NCI-H1105 (cell line): ENCODE measurements at places on chromosomes 1 and 21.

DNA sequence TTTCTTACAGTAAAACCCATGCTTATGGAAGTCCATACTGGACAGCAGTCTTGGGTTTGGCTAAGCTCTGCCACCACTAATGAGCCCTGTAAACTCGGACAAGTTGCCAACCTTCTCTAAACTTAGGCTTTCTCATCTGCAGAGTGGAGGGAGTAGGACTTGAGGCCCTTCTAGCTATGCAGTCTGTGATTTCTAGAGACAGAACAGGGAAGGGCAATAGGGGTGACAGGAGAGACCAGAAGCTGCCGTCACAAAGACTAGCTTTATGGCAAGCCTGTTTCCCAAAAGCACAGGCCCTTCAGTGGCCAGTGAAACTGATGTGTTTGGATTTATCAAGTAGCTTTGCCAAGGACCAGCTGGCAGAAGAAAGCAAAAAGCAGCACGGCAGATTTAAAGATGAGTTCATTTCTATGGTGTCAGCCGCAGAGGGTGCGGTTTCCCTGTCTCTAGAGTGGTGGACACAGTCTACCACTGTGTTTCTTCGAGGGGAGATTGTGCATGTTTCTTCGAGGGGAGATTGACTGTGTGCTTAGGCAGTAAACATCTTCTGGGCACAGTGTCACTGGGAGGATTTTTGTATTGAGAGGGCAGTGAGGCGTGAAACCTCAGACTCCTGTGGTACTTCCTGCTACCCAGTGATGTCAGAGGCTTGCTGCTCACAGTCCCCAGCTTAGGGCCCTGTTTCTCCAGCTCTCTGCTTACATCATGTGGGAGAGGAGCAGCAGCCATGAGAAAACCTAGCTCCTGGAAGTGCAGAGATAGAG, 119.0 kb downstream of the ROR1 start:
- DNase-seq, result no peak

GRCh38 chr1:230459465-230459864, 33.3 kb upstream of the PGBD5 start:
- peak; percentile 72 for DNase-seq

- DNase-seq, result no peak
Measured at GRCh38 chr1:32337855-32338636, 2.0 kb upstream of the MARCKSL1 start.

DNA sequence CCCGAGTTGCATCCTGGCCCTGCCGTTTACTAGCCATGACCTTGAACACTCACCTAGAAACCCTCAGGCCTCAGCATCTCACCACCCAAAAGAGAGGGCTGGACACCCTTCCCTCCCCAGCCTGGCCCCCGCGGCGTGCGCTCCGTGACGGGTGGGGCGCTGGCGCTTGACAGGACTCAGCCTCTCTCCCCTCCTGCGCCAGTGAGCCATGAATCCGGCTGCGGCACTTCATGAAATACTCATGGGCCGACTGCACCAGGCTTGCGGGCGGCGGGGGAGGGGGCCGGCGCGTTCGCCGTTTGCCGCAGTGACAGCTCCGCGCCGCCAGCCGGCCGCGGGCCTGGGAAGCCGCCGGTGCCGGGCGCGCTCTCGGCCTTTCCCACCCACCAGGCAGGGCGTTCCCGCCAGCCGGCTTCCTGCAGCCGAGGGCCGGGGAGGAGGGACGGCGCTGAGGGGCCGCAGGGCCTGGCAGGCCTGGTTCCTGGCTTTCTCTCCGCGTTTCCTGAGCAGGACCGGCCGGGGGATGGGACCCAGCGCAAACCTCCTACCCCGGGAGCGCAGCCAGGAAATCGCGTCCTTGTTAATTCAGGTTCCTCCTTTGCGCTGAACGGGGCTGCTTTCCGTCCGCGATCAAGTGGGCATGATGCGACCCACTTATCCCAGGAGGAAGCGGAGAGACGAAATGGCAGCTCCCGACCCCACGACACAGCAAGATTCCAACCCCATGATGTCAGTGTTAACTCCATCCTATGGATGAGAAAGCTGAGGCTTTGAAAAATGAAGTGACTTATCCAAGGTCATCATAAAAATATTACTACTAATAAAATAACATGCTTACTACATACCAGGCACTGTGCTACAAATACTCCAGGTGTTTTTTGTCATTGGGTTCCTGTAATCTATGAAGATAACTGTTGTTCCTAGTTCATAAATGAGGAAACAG, 9.1 kb upstream of the LUZP1 start:
- DNase-seq, result peak; percentile 69

GRCh38 chr1:203769505-203770343, 4.7 kb downstream of the LAX1 start:
- DNase-seq, result peak; percentile 45

- DNase-seq, result no peak
Measured at GRCh38 chr1:155175927-155176371, 2.3 kb downstream of the TRIM46 start.

DNA sequence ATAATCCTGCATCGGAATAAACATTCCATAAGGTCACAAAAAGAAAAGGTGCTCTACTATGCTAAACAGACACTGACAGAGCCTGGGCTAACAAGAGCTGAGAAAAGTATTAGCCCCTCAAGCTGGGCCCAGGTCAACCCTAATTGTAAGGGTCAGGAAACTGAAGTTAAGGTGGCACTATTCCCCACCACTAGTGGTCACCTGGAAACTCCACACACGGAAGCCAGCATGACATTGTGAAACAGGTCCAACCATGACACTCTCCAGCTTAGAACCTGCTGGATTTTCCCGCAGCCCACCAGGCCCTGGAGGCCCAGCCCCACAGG, 1.2 kb downstream of the PTTG1IP start:
- no peak for DNase-seq

DNA sequence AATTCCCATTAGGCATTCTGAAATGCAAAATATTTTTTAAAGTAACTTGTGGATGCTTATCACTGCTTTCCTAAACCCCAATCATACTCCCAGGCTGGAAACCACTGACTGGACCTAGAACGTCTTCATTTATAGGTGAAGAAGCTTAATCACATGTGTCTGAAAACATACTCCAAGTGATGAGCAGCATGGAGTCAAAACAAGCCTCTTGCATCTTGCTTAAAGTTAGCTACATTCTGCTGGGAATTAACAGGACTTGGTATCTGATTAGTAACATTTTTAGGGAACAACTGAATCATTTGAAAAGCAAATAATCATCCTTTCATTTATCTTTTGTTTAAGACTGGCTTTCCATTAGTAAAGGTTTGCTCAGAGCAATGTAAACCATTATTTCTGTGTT, 105.7 kb downstream of the AK5 start:
- DNase-seq, result no peak

DNA sequence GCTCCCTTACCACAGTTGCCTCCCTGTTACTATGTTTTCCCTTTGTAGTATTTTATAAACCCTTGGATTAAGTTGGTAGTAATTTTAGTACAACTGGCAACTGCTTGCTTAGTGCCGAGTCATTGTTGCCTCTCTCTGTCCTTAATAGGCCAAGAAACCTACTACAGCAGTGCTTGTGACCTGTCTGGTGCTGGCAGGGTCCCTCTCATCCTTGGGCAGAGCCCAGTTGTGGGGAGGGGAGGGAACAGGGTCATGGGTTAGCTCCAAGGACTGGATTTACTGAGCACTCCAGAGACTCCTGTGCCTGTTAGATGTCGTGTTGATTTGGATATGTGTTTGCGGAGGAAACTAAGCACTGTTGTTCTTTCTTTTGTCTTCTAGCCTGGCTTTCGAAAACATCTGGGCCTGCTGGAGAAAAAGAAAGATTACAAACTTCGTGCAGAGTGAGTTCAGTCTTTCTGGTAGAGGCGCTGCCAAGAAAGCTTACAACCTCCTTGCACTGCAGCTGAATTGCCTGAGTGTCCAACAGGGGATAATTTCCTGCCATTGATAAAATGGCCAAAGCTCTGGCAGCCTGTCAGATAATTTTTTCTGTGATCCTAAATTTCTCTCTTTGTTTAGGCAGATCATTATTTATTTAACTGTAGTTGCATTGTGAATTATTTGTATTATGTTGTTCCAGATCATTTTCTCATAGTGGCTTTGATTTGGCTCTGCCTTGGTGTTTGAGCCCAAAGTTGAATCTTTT, 3.6 kb downstream of the UTP11 start:
- no peak for DNase-seq

DNA sequence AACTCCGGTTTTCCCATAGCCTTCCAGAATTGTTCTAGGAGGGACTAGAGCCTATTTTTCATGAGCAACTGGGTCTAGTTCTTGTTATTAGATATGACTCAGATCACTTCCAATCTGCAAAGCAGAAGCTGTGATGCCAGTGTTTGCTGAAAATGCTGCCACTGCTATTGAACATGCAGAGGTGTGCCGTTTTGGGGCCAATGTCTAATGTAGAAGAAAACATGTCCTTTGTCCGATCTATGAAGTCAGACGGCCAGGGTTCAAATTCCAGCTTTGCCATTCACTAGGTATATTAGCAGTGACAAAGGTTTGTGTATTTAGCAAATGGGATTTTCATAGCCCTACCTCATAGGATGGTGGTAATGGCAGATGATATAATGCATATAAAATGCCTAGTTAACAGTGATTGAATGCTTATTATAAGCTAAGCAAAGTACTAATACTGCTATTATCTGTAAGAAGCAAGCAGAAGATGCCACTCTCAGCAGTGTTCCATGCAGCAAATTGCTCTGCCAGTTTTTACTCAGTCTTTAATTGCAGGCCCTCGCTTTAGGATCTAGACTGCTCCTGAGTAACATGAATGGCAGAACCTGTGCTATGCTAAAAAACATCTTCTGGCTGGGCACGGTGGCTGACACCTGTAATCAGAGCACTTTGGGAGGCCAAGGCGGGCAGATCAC, 40.1 kb upstream of the CXADR start:
- DNase-seq, result no peak

DNA sequence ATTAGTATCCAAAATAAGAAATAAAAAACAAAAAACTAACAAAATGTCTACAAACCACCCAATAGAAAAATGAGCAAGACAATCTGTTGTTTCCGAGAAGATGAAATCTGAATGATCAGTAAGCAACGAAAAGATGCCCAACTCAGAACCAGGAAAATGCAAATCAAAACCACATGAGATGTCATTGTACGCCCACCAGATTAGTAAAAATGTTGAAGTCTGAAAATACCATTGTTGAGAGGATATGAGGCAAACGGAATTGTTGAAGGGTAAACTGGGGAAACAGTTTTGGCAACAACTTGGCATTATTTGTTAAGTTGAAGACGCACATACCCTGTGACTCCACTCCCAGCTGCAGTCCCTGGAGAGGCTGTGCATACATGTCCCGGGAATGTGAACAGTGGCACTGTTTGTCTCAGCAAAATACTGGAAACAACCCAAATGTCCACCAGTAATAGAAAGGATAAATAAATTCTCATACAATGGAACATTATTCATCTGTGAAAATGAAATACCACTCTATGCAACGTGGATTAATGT, 10.6 kb downstream of the ZBTB17 start:
- DNase-seq, result no peak

- DNase-seq, result no peak
Measured at GRCh38 chr21:38780879-38781278, 24.9 kb upstream of the ETS2 start.

GRCh38 chr1:109397581-109398342, at the start of gene SORT1:
SORT1 (minus strand) TSS chr1:109397918; CDS start chr1:109397892, 26 bp downstream.
- peak; percentile 98 for DNase-seq

- DNase-seq, result no peak
Measured at GRCh38 chr1:23616292-23616824, 57.1 kb upstream of the ID3 start.

- DNase-seq, result no peak
Measured at GRCh38 chr1:156826630-156827029, 10.0 kb upstream of the SH2D2A start.

DNA sequence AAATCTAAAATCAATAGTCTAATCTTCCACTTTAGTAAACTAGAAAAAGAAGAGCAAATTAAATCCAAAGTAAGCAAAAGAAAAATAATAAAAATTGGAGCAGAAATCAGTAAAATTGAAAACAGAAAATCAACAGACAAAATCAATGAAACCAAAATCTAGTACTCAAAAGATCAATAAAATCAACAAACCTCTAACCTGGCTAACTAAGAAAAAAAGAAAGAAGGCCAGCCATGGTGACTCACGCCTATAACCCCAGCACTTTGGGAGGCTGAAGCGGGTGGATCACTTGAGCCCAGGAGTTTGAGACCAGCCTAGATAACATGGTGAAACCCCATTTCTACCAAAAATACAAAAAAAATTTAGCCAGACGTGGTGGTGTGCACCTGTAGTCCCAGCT, 22.8 kb downstream of the PDIK1L start:
- DNase-seq, result no peak

- no peak for DNase-seq
Measured at GRCh38 chr21:39637197-39637970, 24.6 kb downstream of the B3GALT5 start.

DNA sequence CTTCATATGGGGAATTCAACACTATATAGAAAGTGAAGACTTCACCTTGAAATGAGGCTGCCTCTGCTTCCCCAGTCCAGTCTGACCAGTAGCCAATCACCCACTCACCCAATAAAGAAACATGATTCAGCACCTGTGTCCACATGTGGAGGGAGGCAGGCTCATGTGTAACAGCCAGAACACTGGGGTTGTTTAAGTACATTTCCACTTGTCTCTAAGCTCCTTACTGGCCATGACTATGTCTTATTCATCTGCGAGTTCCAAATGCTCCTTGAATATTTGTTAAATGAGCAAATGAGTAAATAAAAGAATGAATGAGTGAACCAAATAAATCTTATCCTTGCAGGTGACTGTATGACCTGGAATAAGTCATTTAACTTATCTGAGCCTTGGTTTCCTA, 100.1 kb downstream of the BRINP2 start:
- no peak for DNase-seq

DNA sequence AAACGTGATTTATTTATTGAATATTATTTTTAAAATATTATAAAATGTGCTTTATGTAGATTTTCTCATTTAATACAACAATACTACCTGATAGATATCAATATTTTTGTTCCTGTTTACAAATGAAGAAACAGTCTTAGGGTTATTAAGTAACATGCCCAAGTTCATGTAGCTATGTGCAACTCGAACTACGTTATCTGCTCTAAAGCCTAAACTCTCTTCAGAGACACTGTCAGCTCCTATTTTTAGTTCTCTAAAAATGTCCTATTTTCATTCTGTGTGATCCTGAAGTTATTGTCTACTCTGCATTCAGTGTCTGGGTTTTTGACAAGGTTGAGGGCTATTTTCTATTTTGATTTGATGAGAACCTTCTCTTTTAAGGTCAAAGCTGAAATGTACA, 550.1 kb upstream of the B3GALT2 start:
- DNase-seq, result no peak

- DNase-seq, result peak; percentile 8
Measured at GRCh38 chr1:210233495-210234328, 1.1 kb downstream of the SERTAD4 start.

GRCh38 chr1:150281221-150281757, 1.1 kb upstream of the CIART start:
- peak; percentile 49 for DNase-seq

- DNase-seq, result no peak
Measured at GRCh38 chr1:247638011-247638410, 32.6 kb downstream of the OR2G3 start.
